Heart right ventricle (tissue), 16 donors: ENCODE measurements at places on chromosomes 7 and 10. TPM values are rescaled to one million over a fixed set of nuclear protein-coding genes. Genes with fewer than 3 reads are reported as not detected.
A peak's percentile ranks its signal among the peaks of the same experiment; 100 is the strongest.

- no peak overlapping the region for H3K4me3 ChIP-seq
- H3K36me3 ChIP-seq: no peaks in the 10 kb centered on the region
- no peaks in the 10 kb centered on the region for H3K4me1 ChIP-seq
- DNase-seq: no peak
- H3K27ac ChIP-seq: no peak overlapping the region
- H3K27me3 ChIP-seq: no peaks in the 10 kb centered on the region
Measured at GRCh38 chr7:17060051-17060450, 178.3 kb upstream of the AGR3 start.

Gene COPS6
- total RNA-seq: 109 TPM

Gene SRPK2
- total RNA-seq: 37.8 TPM

DNA sequence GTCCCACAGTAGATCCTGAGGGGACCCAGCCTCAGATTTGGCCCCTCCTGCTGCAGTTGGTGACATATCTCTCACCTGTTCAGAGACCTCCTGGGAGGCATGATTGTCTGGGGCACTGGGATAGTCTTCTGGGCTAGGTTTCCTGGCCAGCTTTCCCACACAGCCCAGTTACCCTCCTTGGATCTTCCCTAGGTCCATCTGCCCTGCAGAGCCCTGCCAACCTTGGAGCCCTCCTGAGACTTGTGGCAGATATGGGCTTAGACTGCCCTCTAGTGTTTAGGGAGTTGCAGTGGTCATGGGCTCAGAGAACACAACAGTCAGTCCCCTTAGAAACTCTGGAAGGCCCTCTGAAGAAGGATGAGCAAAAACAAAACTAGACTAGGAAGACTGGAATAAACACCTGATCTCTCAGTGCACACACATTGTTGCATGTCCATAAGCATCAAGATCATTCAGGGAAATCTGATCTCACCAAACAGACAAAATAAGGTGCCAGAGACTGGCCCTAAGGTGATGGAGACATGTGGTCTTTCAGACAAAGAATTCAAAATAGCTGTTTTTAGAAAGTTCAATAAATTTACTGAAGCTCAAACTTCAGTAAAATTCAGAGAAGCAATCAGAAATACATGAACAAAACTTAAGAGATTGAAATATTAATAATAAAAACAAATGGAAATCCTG lies 324.6 kb downstream of the ATRNL1 start:
- no peaks in the 10 kb centered on the region for H3K4me1 ChIP-seq
- no peak overlapping the region for H3K27ac ChIP-seq
- DNase-seq: no peak

Gene CDC14C
- total RNA-seq: not detected

- no peak overlapping the region for H3K4me3 ChIP-seq
- no peak for DNase-seq
- no peak overlapping the region for H3K27ac ChIP-seq
- no peaks in the 10 kb centered on the region for H3K36me3 ChIP-seq
Measured at GRCh38 chr7:51077987-51078370, 238.6 kb downstream of the COBL start.

- H3K27ac ChIP-seq: peak overlapping the region; percentile 56
- H3K4me3 ChIP-seq: peak overlapping the region; percentile 33
- peak; percentile 25 for DNase-seq
- H3K4me1 ChIP-seq: peaks cover 32% of the 10 kb centered on the region
- H3K27me3 ChIP-seq: no peaks in the 10 kb centered on the region
Measured at GRCh38 chr7:25496476-25497368, 268.4 kb upstream of the NPVF start.

Gene C10orf105
- not detected for total RNA-seq

DNA sequence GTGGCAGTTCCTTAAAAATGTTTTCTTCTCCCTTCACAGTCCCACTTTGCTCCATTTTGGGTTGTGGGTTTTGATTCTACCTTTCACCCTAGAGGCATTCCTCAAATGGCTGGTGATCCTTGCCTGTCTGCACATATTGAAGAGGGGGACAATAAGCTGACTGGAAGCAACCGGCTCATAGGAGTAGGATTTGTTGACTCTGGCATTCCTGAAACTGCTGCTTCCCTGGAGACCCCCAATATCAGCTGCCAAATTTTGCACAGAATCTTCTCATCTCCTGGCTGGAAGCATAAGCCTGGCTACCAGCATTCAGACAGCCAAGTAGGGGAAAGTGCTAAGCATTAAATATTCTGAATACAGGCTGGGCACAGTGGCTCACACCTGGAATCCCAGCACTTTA lies 53.7 kb downstream of the KIF5B start:
- no peaks in the 10 kb centered on the region for H3K27me3 ChIP-seq
- H3K4me1 ChIP-seq: peaks cover 8% of the 10 kb centered on the region
- no peak for DNase-seq

DNA sequence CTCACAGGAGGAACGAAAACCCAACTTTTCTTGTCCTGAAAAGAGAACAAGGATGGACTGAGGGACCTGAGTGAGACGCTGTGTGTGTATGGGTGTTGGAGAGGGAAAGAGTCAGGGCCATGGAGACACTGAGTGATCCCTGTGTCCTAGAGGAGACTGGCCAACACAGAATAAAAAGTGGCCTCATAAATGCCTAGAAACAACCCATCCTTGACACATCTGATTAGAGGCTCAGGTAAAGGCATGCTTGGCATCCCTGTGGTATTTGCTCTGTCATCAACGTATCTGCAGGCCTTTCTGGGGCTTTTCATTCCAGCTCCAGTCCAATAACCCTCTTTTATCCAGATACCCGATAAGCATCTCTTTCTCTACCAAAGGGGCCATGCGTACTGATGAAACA lies 86.3 kb downstream of the FGFR2 start:
- DNase-seq: no peak
- no peak overlapping the region for H3K4me3 ChIP-seq
- H3K4me1 ChIP-seq: no peaks in the 10 kb centered on the region

DNA sequence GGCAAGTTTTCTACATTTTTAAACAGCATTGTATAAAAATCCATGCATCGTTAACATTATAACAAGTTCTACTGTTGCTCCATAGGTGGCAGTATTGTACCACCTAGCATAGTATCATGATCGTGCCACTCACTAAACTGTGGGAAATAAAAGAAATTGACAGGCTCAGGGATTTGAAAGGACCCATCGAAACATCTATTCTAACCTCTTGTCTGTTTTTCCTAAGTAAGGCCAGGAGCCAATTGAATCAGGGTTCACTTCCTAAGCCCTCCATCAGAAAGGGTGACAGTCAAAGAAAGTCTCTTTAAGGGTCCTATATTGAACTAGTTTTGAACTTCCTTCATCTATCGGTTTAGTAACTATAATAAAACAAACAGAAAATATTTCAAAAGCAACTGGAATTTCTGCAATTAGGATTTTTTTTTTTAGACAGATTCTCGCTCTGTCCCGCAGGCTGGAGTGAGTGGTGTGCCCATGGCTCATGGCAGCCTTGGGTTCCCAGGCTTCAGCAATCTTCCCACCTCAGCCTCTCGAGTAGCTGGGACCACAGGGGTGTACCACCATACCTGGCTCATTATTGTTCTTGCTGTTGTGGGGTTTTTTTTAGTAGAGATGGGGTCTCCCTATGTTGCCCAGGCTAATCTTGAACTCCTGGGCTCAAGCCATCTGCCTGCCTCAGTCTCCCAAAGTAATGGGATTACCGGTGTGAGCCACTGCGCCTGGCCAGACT lies 9.4 kb downstream of the HACD1 start:
- H3K4me3 ChIP-seq: no peak overlapping the region
- no peaks in the 10 kb centered on the region for H3K36me3 ChIP-seq
- H3K4me1 ChIP-seq: no peaks in the 10 kb centered on the region
- H3K27ac ChIP-seq: peak overlapping the region; percentile 5
- H3K27me3 ChIP-seq: no peaks in the 10 kb centered on the region
- DNase-seq: no peak

GRCh38 chr10:124043310-124044142 lies 49.9 kb downstream of the CHST15 start:
- H3K27me3 ChIP-seq: no peaks in the 10 kb centered on the region
- no peak overlapping the region for H3K27ac ChIP-seq
- no peak for DNase-seq
- H3K36me3 ChIP-seq: peaks cover 14% of the 10 kb centered on the region
- H3K4me1 ChIP-seq: no peaks in the 10 kb centered on the region

GRCh38 chr7:30249316-30249715 lies 35.1 kb upstream of the ZNRF2 start:
- no peak for DNase-seq
- no peak overlapping the region for H3K4me3 ChIP-seq
- no peaks in the 10 kb centered on the region for H3K36me3 ChIP-seq
- H3K4me1 ChIP-seq: peaks cover 34% of the 10 kb centered on the region

- H3K4me3 ChIP-seq: no peak overlapping the region
- H3K27me3 ChIP-seq: no peaks in the 10 kb centered on the region
- no peak overlapping the region for H3K27ac ChIP-seq
- no peaks in the 10 kb centered on the region for H3K4me1 ChIP-seq
- no peak for DNase-seq
- H3K36me3 ChIP-seq: no peaks in the 10 kb centered on the region
Measured at GRCh38 chr7:140982508-140982907, 32.2 kb downstream of the MRPS33 start.

GRCh38 chr7:36840904-36841303 lies 116.6 kb upstream of the AOAH start:
- H3K4me3 ChIP-seq: no peak overlapping the region
- H3K4me1 ChIP-seq: no peaks in the 10 kb centered on the region
- no peak for DNase-seq
- no peaks in the 10 kb centered on the region for H3K36me3 ChIP-seq

DNA sequence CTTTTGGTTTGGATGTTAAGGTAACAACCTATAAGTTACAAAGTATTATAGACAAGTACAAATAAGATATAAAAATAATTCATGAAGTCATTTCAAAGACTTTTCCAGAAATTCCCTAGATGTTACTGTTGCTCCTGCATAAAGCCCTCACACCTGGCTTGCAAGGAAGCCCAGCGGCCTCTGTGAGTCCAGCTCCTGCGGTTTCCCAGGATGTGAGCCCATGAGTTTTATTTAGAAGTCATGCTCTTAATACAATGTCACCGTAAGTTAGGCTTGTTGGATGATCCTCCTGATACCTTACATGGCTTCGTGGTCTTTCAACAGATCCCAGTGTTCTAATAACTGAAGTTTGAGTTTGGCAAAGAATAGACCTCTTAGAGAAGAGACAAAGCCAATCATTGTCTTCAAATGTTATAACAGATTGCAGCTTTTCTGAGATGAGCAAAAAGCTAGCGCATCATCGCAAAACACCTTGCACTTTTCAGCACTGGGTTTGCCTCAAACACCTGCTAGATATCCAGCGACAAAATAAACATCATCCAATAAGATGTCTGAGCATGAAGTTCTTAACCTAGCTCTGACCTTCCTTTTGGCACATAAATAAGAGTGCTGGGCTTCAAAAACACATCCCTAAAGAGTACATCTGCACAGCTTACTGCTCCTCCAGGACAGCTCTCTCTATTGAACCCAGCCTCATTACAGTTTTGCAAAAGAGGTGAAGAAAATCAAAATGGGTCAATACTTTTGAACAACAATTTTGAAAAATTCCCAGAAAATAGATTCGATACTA lies 3.6 kb downstream of the FAM171A1 start:
- H3K36me3 ChIP-seq: no peaks in the 10 kb centered on the region
- no peak overlapping the region for H3K27ac ChIP-seq
- H3K4me1 ChIP-seq: no peaks in the 10 kb centered on the region

- H3K4me3 ChIP-seq: no peak overlapping the region
- no peaks in the 10 kb centered on the region for H3K4me1 ChIP-seq
Measured at GRCh38 chr7:88772776-88773175, 13.3 kb downstream of the ZNF804B start.
